ENCODE measurements at places on chromosomes 2 and 18. TPM values are rescaled to one million over a fixed set of nuclear protein-coding genes. Genes with fewer than 3 reads are reported as not detected.

The NAT8 gene
- 0.54 TPM for polyA plus RNA-seq

The ASPRV1 gene
- 3.4 TPM for polyA plus RNA-seq

GRCh38 chr2:133287709-133288108 is 280.6 kb downstream of the NCKAP5 start:
- DNase-seq: no peak

DNA sequence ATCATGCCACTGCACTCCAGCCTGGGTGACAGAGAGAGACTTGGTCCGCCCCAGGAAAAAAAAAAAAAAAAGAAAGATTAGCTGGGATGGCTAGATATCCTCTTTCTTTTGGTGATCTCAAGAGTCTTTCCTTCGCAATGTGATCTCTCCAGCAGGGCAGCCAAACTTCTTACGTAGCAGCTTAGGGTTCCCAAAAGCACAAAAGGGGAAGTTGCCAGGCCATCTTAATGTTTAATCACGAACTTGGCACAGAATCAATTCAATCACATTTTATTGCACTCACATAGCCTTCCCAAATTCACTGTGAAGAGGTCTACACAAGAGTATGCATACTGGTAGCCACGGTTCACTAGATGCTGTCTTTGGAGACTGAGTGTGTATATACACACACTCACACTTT is 53.1 kb downstream of the VIL1 start:
- DNase-seq: no peak

The ALPG gene
- polyA plus RNA-seq: not detected

DNA sequence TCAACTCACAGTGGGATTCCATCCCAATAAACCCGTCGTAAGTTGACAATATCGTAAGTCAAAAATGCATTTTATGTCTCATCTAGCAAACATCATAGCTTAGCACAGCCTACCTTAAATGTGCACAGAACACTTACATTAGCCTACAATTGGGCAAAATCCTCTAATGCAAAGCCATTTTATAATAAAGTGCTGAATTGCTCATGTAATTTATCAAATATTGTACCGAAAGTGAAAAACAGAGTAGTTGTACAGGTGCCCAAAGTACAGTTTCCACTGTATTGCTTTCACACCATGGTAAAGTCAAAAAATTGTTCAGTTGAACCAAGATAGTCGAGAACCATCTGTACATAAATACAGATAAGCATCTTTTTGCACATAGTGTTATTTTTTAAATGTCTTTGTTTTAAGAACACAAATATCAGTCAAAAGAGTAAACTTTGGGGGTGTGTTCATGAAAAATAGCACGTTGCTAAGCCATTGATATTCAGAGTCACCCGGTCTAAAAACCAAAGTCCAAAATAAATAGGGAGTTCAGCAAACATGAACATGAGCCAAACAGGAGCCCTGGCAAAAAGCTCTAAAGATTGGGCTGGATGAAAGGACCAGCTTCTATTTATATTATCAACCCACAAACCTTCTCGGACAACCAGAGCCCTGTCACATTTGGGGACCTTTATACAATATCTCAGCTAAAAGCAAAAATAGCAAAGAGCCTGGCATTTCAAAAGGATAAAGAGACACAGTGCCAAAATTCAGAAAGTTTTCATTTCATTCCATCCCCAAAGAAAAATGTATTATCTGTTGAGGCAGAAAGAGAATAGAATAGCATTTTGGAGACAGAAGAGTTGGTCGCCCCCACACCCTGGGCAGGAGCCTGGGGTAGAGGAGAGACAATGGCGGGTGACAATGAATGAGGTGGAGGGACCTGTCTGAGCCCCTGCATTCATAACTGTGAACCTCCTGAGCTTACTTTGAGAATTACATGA is 105.9 kb upstream of the SH3BP4 start:
- DNase-seq: no peak
